Kidney (tissue), 22 donors: ENCODE measurements at places on chromosomes 5 and 9.

DNA sequence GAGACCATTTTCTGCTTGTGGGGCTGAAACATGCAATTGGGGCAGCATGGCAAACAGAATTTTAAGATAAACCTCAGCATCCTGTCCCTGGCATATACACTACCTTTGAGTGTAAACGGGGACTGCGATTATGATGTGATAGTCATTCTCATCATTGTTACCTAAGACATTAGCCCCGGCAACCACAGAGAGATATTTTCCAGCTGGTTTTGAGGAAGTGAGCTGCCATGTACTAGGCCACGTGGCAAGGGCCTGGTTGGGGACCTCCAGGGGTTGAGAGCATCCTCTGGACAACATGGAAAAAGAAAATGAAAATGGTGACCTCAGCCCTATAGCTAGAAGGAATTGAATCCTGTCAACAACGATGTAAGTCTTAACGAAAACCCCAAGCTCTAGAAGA is 623.6 kb upstream of the CDH18 start:
- DNase-seq, result no peak

DNA sequence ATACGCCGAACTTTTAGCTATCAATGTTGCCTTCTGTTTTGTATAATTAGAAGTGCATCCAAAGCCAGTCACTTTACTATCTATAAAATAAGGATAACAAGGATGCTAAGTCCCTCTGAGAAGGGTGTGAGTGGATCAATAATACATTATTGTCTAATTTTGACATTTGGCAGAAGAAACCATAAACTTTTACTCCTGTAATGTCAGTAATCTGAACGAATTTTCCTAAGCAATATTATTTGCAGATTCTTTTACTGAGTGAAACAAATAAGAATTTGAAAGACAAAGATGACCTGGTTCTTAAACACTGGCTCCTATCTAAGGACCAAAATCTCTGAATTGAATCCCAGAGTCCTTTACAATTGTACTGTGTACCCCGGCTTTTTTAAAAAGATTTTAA is 126.6 kb upstream of the TMEM161B start:
- no peak for DNase-seq

- DNase-seq, result no peak
Observed at GRCh38 chr5:99702565-99702964, 773.8 kb upstream of the CHD1 start.

GRCh38 chr5:12357626-12358025 is 453.4 kb upstream of the CTNND2 start:
- no peak for DNase-seq
